ENCODE measurements at places on chromosomes 1 and 21.

DNA sequence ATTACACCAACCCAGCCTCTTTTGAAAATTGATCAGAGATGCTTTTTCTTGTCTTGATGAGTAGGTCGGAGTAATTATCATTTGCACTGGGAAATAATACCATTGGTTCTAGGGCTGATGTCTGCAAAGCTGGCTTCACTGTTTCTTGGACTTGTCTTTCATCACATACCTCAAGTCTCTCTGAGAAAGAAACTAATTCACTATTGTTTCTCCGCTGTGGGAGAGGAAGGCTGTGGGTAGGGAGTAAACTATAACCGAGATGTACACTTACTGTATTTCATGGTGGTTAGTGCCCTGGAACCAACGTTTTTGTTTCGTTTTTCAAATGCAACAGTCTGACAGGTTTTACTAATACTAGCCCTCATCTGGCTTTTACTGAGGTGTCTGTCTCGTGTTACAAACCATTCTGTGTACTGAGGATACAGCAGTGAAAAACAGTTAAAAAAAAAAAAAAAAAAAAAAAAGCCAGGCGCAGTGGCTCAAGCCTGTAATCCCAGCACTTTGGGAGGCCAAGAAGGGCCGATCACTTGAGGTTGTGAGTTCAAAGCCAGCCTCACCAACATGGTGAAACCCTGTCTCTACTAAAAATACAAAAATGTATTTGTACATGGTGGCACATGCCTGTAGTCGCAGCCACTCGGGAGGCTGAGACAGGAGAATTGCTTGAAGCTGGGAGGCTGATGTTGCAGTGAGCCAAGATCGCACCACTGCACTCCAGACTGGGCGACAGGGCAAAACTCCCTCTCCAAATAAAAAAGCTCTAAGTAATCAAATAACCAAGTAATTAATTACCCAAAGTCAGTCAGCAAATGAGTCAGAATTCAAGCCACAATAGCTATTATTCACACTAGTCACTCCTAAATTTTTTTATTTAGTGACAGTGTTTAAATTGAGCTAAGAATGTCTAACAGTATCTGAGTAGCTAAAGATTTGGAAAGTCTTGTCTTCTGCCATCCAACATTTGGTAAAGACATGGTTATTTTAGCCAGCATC is 23.3 kb downstream of the TOMM20 start:
- DNase-seq, result no peak
- H3K4me3 ChIP-seq, result no peak overlapping the region
- H3K27ac ChIP-seq, result no peak overlapping the region
- H3K4me1 ChIP-seq, result no peaks in the 10 kb centered on the region
- H3K27me3 ChIP-seq, result no peaks in the 10 kb centered on the region

- no peaks in the 10 kb centered on the region for H3K27me3 ChIP-seq
- DNase-seq, result no peak
- no peak overlapping the region for H3K4me3 ChIP-seq
- no peaks in the 10 kb centered on the region for H3K4me1 ChIP-seq
- no peaks in the 10 kb centered on the region for H3K36me3 ChIP-seq
Measured at GRCh38 chr1:180567654-180568053, 8.9 kb downstream of the OVAAL start.

- no peak overlapping the region for H3K4me3 ChIP-seq
- no peaks in the 10 kb centered on the region for H3K36me3 ChIP-seq
- no peaks in the 10 kb centered on the region for H3K4me1 ChIP-seq
- no peak overlapping the region for H3K27ac ChIP-seq
- H3K27me3 ChIP-seq, result no peaks in the 10 kb centered on the region
Measured at GRCh38 chr1:91749788-91750231, 136.1 kb downstream of the TGFBR3 start.

DNA sequence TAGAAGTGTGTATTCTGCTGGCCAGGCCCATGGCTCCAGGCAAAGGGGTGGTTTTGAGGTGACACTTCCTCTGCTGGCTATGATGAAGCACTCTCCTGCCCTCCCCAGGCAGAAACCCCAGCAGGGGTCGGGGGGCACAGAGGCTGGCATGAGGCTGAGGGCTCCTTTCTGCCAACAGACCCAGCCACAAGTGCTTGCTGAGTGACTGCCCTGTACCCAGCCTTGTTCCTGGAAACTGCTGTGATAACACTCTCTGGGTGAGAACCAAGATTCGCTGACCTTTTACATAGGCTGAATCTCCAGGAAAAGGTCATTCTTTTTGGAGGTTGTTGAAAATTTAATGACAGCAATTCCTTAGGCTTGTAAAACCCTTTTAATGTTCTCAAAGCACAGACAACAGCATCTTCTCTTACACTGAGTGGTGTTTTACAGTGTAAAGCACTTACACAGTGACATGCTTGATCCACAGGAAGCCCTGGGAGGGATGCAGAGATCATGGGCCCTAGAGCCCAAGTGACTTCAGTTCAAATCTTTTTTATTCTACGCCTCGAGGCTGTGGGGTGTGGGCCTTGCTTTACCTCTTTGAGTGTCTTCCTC is 155.5 kb upstream of the FGGY start:
- no peaks in the 10 kb centered on the region for H3K4me1 ChIP-seq
- H3K4me3 ChIP-seq, result no peak overlapping the region

GRCh38 chr21:17359781-17360180 is 153.1 kb upstream of the CXADR start:
- no peaks in the 10 kb centered on the region for H3K27me3 ChIP-seq
- no peaks in the 10 kb centered on the region for H3K36me3 ChIP-seq
- DNase-seq, result no peak

DNA sequence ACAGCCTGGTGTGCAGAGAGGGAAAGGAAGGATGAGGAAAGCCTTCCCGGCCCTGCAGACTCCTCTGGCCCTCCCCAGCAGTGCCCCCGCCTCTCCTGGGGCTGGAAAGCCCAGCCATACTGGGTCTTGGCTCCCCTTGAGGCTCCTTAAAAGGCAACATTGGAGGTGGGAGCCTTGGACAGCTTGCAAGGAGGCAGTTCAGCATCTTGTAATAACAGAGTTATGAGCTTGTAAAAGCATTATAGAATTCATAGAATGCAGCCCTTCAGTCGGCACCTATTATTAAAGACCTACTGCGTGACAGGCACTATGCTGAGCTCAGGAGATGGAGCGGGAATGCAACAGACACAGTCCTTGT is 4.2 kb downstream of the TINAGL1 start:
- no peaks in the 10 kb centered on the region for H3K36me3 ChIP-seq
- DNase-seq, result no peak
- H3K4me1 ChIP-seq, result peaks cover 18% of the 10 kb centered on the region
- H3K27ac ChIP-seq, result no peak overlapping the region

GRCh38 chr1:231883382-231883781 is 256.8 kb downstream of the DISC1 start:
- H3K36me3 ChIP-seq, result no peaks in the 10 kb centered on the region
- no peaks in the 10 kb centered on the region for H3K27me3 ChIP-seq
- DNase-seq, result peak; percentile 33

DNA sequence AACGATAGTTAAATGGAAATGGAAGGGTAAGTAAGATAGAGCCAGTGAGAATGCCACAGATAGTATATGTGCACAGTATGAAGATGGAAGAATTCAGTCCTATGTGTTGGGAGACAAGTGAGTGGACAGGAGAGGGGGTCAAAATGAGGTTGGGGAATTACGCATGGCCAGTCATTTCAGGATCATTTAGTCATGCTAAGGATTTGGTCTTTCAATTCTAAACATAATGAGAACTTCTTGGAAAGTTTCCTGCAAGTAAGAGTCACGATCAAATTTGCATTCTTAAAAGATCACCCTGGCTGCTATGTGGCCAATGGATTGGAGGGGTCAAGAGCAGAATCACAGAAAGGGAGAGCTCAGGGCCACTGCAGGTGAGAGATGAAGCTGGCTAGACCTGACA is 64.0 kb upstream of the KCNK2 start:
- no peak overlapping the region for H3K27ac ChIP-seq
- H3K27me3 ChIP-seq, result no peaks in the 10 kb centered on the region
- no peak overlapping the region for H3K4me3 ChIP-seq
- DNase-seq, result no peak
- H3K36me3 ChIP-seq, result no peaks in the 10 kb centered on the region

DNA sequence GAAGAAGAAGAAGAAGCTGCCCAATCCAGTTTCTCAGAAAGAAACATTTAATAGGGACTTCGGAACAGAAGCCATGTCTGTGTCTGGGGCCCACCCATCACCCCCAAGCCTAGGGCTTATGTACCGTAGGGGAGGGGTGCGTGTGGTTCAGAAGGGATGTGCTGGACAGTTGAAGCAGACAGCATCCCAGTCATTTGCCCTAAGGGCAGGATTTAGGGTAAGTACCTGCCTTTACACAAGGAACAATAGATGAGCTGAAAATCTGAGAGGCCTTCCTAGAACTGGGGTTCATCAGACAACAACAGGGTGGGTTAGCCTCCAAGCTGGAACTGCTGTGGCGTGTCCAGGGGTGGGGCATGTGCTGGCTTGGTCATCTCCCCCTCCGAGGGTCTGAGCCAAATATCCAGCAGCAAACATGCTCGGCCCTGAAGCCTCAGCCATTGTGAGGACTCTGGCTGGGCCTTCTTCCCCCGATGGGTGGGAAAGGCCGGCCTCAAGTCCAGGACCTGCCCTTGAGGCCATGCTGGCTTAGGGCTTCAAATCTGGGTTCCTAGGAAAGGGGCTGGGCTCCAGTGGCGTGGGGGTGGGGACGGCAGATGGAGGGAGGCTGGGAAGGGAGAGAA is 12.1 kb downstream of the CSTB start:
- no peaks in the 10 kb centered on the region for H3K27me3 ChIP-seq
- no peak for DNase-seq
